ENCODE measurements at places on chromosomes 6 and 20.
A peak's percentile ranks its signal among the peaks of the same experiment; 100 is the strongest.

GRCh38 chr6:14943116-14943515, 302.8 kb upstream of the JARID2 start:
- no peak for DNase-seq

DNA sequence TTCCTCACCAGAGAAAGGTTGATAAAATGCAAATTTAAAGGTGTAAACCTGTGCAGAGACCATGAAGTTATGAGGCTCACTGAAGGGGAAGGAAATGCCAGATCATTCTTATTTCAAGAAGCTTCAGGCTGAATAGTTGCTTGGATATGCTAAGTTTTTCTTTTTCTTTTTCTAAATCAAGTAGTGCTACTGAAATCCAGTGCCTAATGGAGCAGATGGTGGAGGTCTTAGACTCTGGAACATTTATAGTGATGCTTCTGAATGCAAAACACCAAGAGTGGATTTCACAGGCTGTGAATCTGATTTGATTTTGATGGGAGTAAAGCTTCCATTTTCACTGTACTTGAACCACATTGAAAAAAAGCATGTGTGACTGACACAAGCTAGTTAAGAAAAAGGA, 151.2 kb upstream of the BEND3 start:
- no peak for DNase-seq

- no peak for DNase-seq
Measured at GRCh38 chr6:131427434-131428058, 145.5 kb upstream of the ARG1 start.

DNA sequence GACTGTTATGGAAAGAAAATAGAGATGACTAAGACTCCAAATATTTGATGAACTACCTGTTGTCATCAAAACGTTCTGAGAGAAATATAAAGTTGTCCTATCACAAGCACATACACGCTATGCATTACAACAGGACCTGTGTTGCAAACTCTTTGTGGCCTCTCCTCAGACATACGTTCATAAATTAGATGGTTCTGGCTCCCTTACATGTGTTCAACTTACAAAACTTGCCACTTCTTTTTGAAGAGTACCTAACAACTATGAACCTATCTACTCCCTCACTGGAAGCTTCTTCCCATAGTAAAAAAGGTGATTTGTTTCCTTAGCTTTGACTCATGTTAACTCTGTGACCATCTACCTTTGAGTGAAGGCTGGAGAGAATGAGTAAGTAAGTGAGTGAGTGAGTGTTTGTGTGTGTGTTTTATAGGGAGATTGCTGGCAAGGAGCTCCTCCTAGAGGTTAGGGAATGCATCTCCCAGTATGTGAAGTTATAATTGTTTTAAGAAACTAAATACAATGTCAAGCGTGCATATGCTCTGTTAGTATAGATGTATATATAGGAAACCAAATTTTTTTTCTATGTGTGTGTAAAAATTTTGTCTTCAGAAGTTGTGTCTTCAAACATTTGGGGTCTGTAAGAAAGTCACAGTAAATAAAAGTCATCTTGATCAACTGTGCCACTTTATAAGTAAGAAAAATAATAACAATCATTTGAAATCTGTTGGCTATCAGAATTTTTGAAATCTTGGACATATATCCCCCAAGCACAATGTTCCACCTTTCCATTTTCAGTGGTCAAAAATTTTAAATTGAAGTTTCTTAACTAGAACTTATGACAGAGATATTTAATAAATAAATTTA, 1211.1 kb upstream of the GJE1 start:
- peak; percentile 70 for DNase-seq

- no peak for DNase-seq
Measured at GRCh38 chr6:119256978-119257462, 92.5 kb downstream of the MAN1A1 start.

DNA sequence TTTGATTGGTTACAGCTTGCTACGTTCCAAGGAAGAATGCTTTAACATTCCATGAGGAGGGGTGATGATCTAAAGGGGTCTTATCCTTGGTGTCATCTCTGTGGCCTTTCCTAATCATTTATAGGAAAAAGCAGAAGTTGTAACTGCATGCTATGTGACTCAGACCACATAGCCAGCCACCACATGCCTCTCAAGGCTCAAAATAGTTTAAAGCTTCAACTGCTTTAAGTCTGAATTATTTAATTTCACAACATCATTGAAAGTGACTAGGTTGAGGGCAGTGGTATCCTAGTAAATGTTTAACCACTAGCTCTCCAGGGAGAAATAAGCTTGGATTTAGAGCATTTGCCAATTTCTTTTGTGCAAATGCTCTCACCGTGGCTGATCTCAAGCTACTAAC, 29.7 kb downstream of the MC3R start:
- no peak for DNase-seq

DNA sequence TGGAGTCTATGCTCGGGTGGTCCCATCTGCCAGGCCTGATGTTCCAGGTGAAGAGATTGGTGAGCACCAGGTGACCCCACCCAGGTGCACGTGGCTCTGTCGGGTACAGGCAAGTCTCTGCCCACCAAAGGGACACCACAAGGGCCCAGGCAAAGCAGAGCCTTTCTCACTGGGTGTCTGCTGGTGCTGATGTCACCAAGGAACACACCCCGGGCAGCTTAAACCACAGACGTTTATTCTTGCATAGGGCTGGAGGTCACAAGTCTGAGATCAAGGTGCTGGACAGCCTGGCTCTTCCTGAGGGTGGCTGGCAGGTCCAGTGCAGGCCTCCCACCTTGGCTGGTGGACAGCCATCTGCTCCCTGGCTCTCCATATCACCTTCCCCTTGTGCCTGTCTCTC, 100.7 kb upstream of the CD93 start:
- no peak for DNase-seq

DNA sequence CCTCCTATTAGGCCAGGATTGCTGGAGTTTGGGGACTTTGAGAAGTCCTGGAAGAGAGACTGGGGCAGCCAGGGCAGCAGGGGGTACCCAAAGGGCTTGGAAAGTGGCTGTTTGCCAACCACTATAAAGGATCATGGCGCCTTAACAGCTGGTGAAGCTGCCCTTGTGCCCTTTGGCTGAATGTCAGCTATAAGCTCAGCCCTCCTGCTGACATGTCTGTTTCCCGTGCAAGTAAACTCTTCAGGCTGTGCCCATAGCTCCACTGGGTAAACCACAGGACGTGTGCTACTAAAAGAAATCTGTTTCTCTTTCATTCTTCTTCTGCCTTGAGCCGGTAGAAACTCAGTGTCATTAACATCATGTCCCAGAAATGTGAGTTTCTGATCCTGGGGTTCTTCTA, 97.3 kb downstream of the CAP2 start:
- no peak for DNase-seq

DNA sequence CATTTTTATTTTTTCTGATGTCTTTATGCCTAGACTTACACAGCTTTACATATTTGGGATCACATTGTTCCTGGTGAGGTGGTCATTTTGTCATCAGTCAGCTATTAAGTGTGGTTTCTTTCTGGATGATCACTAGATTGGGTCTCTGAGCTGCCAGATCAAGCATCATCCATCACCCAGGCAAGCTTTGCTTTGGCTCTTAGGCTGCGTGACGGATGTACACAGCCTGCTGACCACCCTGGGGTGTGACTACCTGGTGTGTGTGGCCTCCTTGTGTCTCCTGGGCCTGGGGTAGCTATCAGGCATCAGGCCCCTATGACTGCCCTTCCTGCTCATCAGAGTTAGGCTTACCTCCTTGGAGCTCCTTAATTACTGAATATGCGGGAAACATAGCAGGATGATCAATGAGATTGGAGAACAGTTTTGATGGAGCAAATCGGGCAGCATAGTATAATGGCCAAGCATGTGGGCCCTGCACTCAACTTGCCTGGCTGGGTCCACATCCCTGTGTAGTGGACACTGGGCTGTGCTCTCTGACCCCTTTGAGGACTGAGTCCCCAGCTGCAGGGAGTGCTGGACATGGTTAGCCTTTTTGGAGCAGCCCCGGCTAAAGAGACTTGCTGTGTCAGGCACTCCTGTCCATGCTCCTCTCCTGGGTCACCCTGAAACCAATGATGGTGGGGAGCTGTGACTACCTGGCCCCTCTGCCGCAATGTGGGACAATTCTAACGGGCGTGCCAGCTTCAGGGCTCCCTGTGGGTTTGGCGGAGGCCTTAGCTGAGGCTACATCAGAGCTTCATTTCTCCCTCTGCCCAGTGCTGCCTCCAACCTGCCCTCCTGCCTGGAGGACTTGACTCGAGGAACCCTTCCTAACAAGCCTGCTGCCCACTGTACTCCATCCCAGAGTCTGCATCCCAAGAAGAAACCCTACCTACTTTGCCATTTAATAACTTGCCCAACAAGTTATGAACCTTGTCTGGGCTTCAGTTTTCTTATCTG, 8.2 kb downstream of the DAAM2 start:
- DNase-seq = no peak

DNA sequence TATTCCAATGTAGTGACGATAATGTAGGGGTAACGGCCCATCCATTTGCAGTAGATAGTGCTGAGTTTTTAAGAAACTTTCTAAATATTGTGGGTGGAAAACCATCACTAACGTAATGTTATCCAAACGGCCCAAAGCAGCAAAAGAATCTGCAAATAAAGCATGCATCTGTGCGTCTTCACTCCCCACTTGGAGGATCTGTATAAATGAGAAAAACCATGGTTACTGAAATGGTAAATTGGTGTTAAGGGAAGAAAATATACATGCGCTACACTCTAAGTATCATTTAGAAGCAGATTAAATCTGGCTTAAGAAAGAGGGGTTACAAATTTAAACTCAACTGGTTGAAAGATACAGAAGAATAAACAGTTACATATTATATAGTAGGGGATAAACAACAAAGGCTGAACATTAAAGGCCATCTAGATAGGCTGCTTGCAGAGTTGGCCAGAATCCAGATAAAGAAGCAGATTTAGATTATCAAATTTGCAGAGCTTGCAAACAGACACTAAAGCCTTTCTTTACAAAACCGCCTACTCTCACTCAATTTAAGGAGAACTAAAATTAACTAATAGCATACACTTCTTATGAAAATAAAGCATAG, 93.3 kb downstream of the SESN1 start:
- no peak for DNase-seq

DNA sequence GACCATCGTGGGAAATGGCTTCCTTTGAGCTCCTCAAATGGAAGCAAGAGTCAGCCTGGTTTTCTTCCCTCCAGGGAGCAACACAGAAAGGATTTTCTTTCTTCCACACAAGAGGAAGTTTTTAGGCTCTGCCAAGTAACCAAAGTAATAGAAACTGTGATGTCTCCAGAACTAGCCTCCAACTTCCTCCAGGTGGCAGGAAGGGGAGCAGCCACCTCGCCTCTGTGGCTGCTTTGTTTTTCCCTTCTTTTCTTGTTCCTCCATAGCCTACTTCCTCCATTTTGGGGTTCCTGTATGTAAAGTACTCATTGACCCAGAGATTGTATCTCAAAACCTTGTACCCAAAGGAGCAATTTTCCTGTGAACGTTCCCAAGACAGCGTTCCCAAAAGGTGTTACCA, 32.7 kb upstream of the CCR6 start:
- DNase-seq = no peak

DNA sequence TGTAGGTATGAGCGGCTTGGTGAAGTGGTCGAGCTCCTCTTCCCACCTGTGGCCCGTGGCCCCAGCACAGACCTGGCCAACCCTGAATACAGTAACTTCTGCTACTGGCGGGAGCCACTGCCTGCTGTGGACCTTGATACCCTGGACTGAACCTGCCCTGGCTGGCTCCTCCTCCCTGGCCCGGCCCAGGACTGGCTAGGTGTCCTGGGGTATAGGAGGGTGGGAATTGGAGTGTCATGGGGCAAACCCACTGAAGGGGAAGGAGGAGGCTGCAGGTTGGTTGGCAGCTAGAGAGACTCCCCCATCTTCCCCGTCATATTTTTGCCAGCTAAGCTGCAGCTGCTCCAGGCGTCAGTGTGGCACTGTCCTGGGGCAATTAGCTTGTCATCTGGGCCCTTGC, 7.9 kb downstream of the EMILIN3 start:
- no peak for DNase-seq

GRCh38 chr6:165818200-165818599, 155.2 kb upstream of the PDE10A start:
- DNase-seq = no peak

Measured in GM03348 (cell line).